ENCODE measurements at places on chromosomes 7 and 10. TPM values are rescaled to one million over a fixed set of nuclear protein-coding genes. Genes with fewer than 3 reads are reported as not detected.

BAMBI gene
- total RNA-seq, result 18.7 TPM

GRID1 gene
- 7.1 TPM for total RNA-seq

FFAR4 gene
- total RNA-seq, result not detected

CEP55 gene
- total RNA-seq, result 15.8 TPM

PDK4 gene
- total RNA-seq, result 0.24 TPM

MACROH2A2 gene
- not detected for total RNA-seq

DNA sequence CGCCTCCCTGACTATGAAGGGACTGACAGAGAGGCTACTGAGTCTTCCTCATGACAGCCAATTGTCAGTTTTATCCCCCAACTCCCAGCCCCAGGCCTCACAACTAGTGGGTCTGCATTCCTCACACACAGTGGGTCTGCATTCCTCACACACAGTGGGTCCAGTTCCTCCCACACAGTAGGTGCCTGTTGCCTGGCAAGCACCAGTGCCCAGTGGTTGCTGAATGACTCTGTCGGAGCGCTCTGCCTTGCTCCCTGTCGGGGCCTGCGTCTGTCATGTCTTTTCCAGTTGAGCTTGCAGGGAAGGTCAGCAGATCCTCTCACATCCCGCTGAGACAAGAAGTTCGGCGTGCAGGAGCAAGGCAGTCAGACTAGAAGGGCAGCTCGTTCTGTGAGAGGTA is 590.0 kb upstream of the MKI67 start:
- H3K4me1 ChIP-seq, result no peaks in the 10 kb centered on the region
- no peaks in the 10 kb centered on the region for H3K36me3 ChIP-seq
- H3K27ac ChIP-seq, result no peak overlapping the region

DNA sequence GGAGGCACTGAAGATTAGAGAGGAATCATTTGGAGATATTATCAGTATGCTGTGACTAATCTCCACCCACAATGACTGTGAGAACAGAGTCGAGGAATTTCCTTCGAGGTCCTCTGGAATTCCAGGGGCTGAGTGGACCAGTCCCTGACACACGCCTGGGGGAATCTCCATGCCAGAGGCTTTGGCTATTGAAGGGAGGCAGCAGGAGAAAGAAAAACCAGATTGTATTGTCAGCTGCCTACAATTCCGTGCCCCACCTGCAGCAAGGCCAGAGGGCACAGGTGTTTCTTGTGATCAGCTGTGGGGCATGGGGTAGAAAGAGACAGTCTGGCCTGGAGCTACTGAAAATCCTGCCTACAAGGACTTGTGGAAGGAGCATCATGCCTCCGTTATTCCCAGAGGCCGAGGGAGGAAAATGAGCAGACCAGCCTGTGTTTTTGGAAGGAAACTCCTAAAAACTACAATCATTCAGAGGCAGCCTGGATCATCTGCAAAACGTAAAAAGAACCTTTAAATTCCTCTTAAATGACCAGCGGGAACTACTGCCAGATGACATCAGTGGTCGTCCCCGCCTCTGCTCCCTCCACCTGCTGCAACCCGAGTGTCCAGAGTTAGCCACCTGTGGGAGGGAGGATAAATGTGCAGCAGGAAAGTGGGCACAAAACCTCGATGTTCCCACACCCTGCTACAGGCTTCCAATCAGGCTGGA is 25.4 kb upstream of the ANK3 start:
- no peak overlapping the region for H3K27ac ChIP-seq
- no peak overlapping the region for H3K4me3 ChIP-seq
- no peaks in the 10 kb centered on the region for H3K27me3 ChIP-seq
- H3K36me3 ChIP-seq, result no peaks in the 10 kb centered on the region
- no peak for DNase-seq

DNA sequence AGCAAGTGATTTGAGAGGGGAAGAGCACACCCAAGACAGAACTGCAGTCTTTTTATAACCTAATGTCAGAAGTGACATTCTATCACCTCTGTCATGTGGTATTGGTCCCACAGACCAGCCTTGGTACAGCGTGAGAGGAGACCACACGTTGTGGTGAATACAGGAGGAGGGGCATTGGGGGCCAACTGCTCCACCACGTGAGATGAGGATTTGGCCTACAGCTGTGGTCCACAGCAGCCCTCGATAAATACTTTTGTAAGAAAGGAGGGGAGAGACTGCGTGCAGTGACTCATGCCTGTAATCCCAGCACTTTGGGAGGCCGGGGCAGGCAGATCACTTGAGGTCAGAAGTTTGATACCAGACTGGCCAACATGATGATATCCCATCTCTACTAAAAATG is 243.1 kb downstream of the FGFR2 start:
- H3K27ac ChIP-seq, result no peak overlapping the region
- no peak overlapping the region for H3K4me3 ChIP-seq
- H3K4me1 ChIP-seq, result no peaks in the 10 kb centered on the region
- no peaks in the 10 kb centered on the region for H3K36me3 ChIP-seq
- no peak for DNase-seq
- no peaks in the 10 kb centered on the region for H3K27me3 ChIP-seq

- H3K27me3 ChIP-seq, result no peaks in the 10 kb centered on the region
- DNase-seq, result no peak
- H3K4me1 ChIP-seq, result peaks cover 11% of the 10 kb centered on the region
- no peak overlapping the region for H3K27ac ChIP-seq
- no peak overlapping the region for H3K4me3 ChIP-seq
Observed at GRCh38 chr10:49227406-49227805, 39.2 kb upstream of the TMEM273 start.

DNA sequence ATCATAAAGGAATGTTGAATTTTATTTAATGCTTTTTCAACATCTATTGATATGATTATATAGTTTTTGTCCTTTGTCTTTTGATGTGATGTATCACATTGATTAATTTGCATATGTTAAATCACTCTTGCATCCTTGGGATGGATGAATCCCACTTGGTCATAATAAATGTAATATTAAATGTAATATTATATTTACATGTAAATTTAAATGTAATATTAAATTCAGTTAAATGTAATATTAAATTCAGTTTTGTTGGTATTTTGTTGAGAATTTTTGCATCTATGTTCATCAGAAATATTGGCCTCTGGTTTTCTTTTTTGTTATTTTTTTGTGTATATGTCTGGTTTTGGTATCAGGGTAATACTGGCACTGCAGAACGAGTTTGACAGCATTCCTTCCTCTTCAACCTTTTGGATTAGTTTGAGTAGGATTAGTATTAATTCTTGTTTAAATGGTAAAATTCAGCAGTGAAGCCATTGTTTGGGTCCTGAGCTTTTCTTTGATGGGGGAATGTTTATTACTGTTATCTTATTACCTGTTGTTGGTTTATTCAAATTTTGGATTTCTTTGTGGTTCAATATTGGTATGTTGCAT is 37.8 kb downstream of the ABCA13 start:
- H3K4me3 ChIP-seq, result no peak overlapping the region
- H3K36me3 ChIP-seq, result no peaks in the 10 kb centered on the region
- no peaks in the 10 kb centered on the region for H3K4me1 ChIP-seq
- no peak overlapping the region for H3K27ac ChIP-seq
- no peak for DNase-seq

- DNase-seq, result peak; percentile 76
- H3K4me3 ChIP-seq, result no peak overlapping the region
- peaks cover 4% of the 10 kb centered on the region for H3K4me1 ChIP-seq
- no peak overlapping the region for H3K27ac ChIP-seq
- no peaks in the 10 kb centered on the region for H3K27me3 ChIP-seq
Observed at GRCh38 chr10:28738200-28738599, 60.9 kb downstream of the BAMBI start.

- H3K36me3 ChIP-seq, result no peaks in the 10 kb centered on the region
- H3K4me3 ChIP-seq, result no peak overlapping the region
- no peaks in the 10 kb centered on the region for H3K27me3 ChIP-seq
- no peaks in the 10 kb centered on the region for H3K4me1 ChIP-seq
- no peak overlapping the region for H3K27ac ChIP-seq
Observed at GRCh38 chr10:120970595-120971529, 119.7 kb downstream of the WDR11 start.

Measured in K562 (cell line).